ENCODE measurements at places on chromosomes 12 and 14.

- no peak for DNase-seq
Observed at GRCh38 chr12:114735011-114735410, 51.0 kb upstream of the TBX3 start.

GRCh38 chr12:125069616-125070015, 4.4 kb downstream of the AACS start:
- DNase-seq: no peak

- no peak for DNase-seq
Observed at GRCh38 chr12:106981788-106982187, 5.2 kb downstream of the MTERF2 start.

- DNase-seq: no peak
Observed at GRCh38 chr14:71474301-71475265, 457.6 kb upstream of the RGS6 start.

DNA sequence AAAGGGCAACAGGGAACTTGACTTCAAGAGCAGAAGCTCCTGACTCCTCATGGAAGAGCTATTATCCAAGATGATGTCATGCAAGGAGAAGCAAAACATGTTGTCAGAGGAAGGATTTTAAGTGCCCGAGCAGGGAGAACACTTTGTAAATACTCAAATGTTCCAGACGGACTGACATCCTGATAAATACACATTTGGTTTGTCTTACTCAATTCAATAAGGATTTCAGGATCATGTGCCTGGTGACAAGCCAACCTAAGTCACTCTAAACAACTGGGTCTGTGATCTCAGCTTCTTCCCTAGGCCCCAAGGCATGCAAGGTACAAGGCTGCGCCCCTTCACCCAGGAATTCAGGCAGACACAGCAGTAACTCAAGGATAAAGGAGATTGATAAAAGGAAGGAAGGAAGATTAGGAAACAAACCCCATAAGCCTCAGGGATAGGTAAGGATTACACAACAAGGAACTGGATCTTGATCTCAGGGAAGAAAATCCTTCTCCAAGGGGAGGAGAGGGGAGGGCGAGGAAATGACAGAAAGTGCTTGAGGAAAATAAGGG, 26.8 kb upstream of the CEBPE start:
- no peak for DNase-seq

Measured in hematopoietic multipotent progenitor cell treated with erythropoietin and hydrocortisone succinate and interleukin-3 and kit ligand, for 8 days (in vitro differentiated cells).